Psoas muscle (tissue), 8 donors: ENCODE measurements at places on chromosomes 1 and 21.

- DNase-seq, result no peak
These were observed 3.1 kb upstream of the PGBD5 start for GRCh38 chr1:230429067-230429735.

- DNase-seq, result peak; percentile 56
These were observed 880 bp downstream of the PRPF38B start for GRCh38 chr1:108692724-108693655.

- no peak for DNase-seq
These were observed 15.1 kb downstream of the VCAM1 start for GRCh38 chr1:100734676-100735075.

GRCh38 chr1:54131419-54131818 is 21.4 kb downstream of the CDCP2 start:
- no peak for DNase-seq

GRCh38 chr1:234558330-234558836 is 51.6 kb downstream of the IRF2BP2 start:
- DNase-seq, result no peak

DNA sequence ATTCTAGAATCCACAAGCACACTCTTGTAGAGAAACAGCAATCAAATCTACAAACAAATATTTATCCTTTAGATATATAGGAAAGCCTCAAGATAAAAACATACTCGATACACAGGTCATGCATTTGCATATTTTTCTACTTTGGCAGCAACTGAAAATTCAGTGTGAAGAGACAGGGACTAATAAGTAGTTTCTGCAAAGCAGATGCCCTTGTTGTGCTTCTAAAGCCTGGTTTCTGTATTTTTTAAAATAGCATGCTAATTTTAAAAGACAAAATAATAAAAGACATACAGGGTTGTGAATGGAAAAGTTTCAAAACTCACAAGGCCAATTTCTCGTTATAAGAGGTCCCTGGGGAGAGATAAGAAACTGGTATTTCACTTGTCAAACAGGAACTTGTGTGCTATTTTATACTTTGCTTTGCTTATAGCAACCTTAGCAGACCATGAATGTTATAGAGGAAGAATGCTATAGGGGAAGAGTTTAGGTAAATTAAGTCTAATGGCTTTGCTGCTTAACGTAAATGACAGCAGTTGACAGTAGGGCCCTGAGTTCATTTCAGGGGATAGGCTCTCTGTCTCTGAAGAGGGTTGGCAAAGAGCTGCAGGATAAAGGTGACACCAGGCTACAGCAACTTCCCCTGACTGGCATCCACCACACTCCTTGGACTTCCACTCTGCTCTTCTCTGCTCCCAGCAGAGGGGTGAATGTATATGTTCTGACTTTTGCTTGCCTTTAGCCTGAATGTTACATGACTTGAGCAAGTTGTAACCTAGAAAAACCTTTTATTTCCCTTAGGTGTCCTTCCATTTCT is 9.4 kb upstream of the RGS13 start:
- no peak for DNase-seq

DNA sequence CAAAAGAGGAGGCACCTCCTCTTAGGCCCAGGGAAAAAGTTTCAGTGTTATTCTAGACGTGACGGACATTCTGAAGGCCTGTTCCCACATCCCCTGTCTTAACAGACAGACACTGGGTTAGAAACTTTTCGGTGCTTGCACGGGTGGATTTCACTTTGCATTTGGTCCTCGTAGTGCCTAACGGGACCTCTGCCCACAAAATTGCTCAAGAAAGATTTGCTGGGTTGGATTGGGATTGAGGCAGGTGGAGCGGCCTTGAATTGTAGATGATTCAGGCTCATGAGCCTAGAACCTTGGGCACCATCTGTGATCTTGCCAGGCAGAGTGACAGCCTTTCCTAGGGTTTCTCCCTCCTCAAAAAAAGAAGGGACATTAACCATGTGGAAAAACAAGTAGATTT is 2.8 kb downstream of the PLA2G5 start:
- DNase-seq, result no peak

DNA sequence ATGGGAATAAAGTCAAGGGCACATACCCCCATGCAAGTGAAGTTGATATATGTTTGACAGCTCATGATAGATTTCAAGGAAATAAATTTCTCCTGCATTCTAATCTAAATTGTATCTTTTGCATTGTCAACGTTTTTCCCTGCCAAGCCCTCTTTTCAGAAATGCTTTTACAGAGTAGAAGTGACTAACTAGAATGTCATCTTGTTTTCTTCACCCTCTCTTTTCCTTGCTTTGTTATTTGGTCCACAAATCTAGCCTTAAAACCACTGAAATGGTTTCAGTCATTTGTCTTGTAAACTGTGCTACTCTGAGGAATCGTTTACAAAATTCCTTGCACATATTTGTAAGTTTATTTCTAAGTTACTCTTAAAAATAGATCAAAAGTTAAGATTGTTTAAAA is 600.8 kb upstream of the CXADR start:
- no peak for DNase-seq

- no peak for DNase-seq
These were observed 51.8 kb upstream of the A3GALT2 start for GRCh38 chr1:33372677-33373076.

GRCh38 chr1:47209725-47210325 is 20.0 kb upstream of the PDZK1IP1 start:
- no peak for DNase-seq

- DNase-seq, result no peak
These were observed 27.4 kb downstream of the VANGL1 start for GRCh38 chr1:115669002-115669673.

DNA sequence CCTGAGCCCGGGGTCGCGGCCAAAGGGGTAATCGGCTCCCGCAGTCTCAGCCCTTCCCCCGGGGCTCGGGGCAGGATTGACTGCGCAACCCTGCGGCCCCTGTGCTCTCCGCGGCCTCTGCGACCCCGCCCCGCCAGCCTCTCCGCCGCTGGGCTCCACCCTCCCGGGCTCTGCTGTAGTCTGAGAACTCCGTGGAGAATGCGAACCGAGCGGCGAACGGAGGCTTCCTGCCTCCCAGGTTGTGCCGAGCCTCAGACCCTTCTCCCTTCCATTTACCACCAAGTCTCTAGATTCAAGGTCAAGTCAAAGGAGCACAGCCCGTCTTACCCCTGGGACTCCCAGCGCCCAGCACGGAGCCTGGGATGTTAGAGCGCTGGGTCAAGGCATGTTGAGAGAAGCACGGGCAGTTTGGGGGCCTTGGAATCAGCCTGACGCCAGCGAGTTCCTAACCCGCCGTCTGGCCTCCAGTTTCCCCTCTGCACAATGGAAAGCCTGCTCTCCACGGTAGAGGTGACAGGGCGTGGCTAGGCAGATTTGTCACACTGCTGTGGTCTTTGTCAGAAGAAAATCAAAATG is 3.0 kb downstream of the ATP2B4 start:
- peak; percentile 78 for DNase-seq

DNA sequence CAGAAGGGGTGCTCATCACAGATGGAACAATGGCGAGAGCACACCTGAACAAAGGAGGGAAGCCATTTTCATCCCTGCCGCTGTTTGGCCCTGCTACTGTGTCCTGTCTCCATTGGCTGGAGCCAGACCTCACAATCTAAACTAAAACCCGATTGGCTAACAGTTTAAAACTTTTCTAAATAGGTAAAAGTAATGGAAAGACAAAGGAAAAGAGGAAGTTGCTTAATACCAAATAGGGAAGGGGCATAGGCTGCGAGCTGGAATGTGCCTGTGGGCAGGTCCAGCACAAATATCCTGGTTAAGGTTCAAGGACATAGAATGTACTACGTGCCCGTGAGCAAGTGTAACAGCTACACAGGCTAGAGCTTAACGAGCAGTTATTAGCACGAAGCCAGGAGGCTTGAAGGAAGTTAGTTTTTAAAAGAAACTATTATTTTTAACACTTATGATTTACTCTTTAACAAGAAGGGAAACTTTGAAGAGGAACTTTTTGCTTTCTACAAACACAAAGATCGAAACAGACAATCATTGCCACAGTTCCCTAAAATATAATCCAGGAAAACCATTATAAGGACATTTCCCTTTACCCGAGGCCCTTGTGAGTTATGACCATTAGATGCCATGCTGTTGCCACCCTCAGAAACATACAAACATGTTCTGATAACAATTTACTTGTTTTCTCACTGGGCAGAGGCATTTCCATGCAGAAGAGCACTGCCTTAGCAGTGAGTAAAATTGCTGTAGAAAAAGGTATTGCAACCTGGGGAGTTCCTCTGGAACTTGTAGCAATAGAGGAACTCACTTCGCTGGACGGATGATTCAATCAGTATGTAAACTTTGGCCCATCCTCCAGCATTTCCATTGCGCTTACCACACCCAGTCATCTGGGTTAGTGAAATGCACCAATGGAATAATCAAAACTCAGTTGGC is 4.8 kb upstream of the PTTG1IP start:
- no peak for DNase-seq

DNA sequence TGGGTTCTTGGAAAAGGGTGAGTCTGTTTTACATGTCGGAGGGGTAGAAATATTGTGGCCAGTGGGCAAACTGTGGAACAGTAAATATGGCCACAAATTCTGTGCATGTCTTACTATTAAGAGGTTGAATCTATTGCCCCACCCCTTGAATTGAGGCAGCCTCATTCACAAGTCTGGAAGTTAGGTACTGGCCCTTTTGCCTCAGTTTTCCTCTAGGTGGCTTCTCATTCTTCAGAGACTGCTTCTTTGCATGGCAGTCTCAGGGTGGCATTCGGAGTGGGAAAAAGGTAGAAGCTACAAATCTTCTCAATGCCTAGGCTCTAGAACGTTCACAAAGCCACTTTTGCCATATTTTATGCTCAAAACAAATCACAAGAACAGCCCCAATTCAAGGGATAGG is 57.2 kb downstream of the SLC9C2 start:
- no peak for DNase-seq

GRCh38 chr1:158272681-158273080 is 17.0 kb upstream of the CD1C start:
- no peak for DNase-seq

DNA sequence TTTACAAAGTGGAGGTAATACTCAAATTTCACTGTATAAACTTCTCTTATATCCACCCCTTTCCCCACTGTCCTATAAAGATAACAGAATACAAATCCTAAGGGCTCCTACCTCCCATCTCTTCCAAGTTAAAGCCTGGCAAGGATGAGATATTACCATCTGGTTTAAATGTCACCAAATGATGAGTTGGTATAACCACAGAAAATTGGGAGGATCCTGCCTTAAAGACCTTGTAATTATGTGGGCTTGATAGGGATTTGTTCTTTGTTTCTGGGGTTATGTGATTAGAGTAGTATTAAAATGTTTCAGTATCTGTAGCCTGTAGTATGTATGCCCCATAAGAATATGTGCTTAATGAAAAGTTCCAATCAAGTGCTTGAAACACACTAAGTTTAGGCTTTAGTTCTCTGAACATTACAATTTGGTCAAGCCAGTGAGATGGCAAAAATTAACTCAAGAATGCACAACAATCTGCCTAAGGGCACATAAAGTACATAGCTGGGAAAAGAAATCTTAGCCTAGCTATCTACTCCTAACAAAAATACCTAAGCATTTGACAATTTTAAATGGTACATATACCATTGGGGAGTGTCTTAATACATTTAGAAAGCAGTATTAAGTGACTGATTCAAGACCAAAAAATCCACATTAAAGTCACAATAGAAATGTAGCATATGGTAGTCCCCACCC is 14.0 kb downstream of the KDM5B start:
- no peak for DNase-seq

- no peak for DNase-seq
These were observed 10.5 kb downstream of the PTGFRN start for GRCh38 chr1:116920211-116920610.

DNA sequence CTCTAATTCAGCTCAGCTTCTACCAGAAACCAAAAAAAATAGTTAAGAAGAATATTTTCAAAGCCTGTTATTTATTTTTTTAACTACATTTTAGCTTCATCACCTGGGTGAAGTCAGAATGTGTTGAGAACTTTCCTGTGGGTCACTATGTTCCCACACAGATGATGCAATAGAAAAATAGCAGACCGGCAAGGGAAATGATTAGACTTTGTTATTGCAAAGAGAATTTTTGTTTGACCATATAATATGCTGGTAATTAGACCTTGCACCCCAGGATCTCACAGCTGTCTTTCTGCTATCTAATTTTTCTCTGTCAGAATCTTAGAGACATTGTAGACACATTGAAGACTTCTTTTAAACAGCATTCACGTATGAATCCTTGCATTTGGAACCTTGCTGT is 299.3 kb downstream of the TBX15 start:
- no peak for DNase-seq

- DNase-seq, result peak; percentile 61
These were observed 1.2 kb upstream of the LHX9 start for GRCh38 chr1:197915862-197916499.

- no peak for DNase-seq
These were observed 3.3 kb upstream of the FCN3 start for GRCh38 chr1:27377760-27378495.

- DNase-seq, result no peak
These were observed 12.8 kb downstream of the PMF1 start for GRCh38 chr1:156225677-156226014.

GRCh38 chr1:238336531-238336930 is 445.8 kb upstream of the ZP4 start:
- DNase-seq, result no peak

DNA sequence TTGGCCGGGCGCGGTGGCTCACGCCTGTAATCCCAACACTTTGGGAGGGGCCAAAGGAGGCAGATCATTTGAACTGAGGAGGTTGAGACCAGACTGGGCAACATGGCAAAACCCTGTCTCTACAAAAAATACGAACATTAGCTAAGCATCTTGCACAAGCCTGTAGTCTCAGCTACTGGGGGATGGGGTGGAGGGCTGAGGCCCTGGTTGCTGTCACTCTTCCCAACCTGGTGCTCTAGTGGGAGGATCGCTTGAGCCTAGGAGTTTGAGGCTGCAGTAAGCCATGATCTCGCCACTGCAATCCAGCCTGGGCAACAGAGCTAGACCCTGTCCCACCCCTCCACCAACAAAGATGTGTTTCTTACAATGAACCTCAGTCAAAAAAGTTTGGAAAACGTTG is 2.8 kb downstream of the PHGDH start:
- peak; percentile 54 for DNase-seq

- no peak for DNase-seq
These were observed 85.9 kb upstream of the SIM2 start for GRCh38 chr21:36613059-36613458.

GRCh38 chr1:40438391-40439015 is 11.8 kb upstream of the ZFP69B start:
- no peak for DNase-seq

- DNase-seq, result no peak
These were observed 39.3 kb upstream of the EXOSC10 start for GRCh38 chr1:11138952-11139351.

DNA sequence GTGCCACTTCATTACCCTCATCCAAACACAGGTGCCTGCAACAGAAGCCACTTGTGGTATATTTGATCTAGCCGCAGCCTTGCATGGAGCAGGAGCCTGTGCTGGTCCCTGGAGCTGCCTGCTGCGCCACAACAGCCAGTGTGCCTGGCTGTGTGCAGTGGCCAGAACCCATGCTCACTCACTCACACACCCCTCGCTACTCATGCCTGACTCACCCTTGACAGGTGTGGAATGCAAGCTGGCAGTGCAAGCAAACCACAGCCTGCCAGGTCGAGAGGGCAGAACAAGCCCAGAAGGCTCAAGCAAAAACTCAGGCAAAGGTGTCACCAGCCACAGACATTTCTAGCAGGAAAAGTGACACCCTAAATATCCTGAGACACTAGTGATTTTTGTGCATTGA is 1510.9 kb downstream of the KCNT2 start:
- DNase-seq, result no peak
